ENCODE measurements at places on chromosomes 6 and 20. TPM values are rescaled to one million over a fixed set of nuclear protein-coding genes. Genes with fewer than 3 reads are reported as not detected.

HLA-E gene
- total RNA-seq: 39.6 TPM

F13A1 gene
- 1.1 TPM for total RNA-seq

DNA sequence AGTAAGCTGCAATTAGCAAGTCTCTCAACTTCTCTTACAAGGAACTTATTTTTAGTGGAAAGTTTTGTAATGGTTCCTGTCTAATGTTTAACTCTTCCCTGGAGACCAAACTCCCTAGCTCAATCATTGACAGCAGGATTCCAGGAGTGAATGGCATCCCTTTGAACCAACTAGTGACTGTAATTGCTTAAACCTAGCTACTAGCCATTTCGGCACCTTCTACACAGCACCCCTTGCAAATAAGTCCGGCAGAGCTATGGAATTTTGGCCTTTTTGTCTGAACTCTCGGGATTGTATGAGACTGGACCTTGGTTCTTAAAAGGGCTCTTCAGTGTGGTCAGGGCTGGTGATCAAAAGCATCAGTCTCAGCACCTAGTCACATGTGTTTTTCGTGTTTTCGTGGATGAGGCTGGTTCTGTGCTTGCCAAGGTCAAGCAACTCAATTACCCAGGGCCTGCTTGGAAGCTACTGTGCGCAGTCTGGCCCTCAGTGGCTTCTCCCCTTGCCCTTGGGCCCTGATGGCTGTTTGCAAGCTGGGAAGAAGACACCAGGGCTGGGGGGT, 135.3 kb upstream of the NEDD9 start:
- peaks cover 10% of the 10 kb centered on the region for H3K4me1 ChIP-seq
- H3K36me3 ChIP-seq: no peaks in the 10 kb centered on the region
- no peak overlapping the region for H3K27ac ChIP-seq
- H3K27me3 ChIP-seq: peaks cover 5% of the 10 kb centered on the region
- peak; percentile 56 for DNase-seq

GRCh38 chr20:23874747-23875146, 4.8 kb downstream of the CST5 start:
- H3K27me3 ChIP-seq: no peaks in the 10 kb centered on the region
- no peak for DNase-seq
- H3K4me1 ChIP-seq: peaks cover 11% of the 10 kb centered on the region
- no peaks in the 10 kb centered on the region for H3K36me3 ChIP-seq
- no peak overlapping the region for H3K4me3 ChIP-seq
